ENCODE measurements at places on chromosomes 12 and 14. TPM values are rescaled to one million over a fixed set of nuclear protein-coding genes. Genes with fewer than 3 reads are reported as not detected.

DNA sequence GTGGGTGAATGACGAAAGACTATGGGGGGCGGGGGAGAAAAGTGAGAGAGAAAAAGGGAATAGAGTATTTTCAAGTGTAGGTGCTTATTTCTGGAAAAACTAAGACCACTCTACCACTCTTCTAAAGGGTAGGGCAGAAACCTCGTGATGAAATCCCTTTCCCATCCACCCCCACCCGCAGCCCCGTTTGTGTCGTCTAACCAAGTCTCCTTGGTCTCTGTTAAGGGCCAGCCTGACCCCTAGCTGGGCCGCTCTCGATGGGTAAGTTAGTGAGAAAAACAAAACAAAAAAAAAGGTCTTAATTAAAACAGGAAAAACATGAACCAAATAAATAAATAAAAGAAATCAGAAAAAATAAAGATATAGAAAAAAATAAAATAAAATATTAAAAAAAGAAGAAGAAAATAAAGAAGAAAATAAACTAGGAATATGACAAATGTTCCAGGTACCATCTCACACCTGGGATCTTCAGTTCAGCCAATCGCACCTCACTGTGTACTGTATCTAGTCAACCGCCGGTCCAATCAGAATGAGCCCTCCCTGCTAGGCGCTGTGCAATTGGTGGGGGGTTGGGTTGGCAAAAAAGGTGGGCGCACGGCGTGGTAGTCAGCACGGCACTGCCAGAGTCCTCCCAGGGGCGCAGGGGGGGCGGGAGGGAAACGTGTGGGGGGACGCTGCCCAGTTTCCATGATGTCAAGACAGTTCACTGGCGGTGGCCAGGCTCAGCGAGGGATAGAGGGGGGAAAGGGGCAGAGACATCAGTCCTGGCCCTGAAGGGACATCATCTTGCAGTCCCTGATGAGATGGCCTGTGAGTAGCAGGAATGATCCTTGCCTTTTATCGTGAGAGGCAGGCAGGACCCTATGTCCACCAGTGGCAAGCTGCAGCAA, 9.8 kb upstream of the CDH24 start:
- no peaks in the 10 kb centered on the region for H3K36me3 ChIP-seq
- no peak for DNase-seq
- H3K4me3 ChIP-seq = no peak overlapping the region
- peaks cover 28% of the 10 kb centered on the region for H3K4me1 ChIP-seq

The CMA1 gene
- 0.49 TPM for total RNA-seq

DNA sequence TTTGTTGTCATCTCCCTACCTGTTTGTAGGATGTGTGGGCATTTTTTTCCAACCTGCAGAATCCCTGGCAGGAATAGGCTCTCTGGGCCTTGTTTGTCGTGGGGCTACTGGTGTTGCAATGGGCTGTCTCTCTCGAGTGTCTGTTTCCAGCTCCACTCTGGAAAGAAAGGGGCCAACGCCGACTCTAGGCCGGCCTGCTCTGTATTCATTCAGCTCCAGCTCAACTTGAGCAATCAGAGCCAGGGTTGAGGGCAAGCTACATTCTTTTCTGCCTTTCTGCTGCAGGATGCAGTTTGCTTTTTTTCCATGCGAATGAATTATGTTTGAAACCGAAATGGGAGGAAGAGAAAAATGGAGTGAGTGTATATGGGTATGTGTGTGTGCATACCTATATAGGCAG, 2.3 kb downstream of the JDP2 start:
- H3K4me3 ChIP-seq = peak overlapping the region; percentile 71
- no peaks in the 10 kb centered on the region for H3K27me3 ChIP-seq
- no peak for DNase-seq
- H3K36me3 ChIP-seq = no peaks in the 10 kb centered on the region
- peak overlapping the region; percentile 27 for H3K27ac ChIP-seq

- peaks cover 6% of the 10 kb centered on the region for H3K4me1 ChIP-seq
- peaks cover 91% of the 10 kb centered on the region for H3K36me3 ChIP-seq
- DNase-seq = no peak
- no peak overlapping the region for H3K27ac ChIP-seq
- H3K27me3 ChIP-seq = no peaks in the 10 kb centered on the region
- no peak overlapping the region for H3K4me3 ChIP-seq
These were observed 40.9 kb downstream of the ACADS start for GRCh38 chr12:120766566-120766965.

DNA sequence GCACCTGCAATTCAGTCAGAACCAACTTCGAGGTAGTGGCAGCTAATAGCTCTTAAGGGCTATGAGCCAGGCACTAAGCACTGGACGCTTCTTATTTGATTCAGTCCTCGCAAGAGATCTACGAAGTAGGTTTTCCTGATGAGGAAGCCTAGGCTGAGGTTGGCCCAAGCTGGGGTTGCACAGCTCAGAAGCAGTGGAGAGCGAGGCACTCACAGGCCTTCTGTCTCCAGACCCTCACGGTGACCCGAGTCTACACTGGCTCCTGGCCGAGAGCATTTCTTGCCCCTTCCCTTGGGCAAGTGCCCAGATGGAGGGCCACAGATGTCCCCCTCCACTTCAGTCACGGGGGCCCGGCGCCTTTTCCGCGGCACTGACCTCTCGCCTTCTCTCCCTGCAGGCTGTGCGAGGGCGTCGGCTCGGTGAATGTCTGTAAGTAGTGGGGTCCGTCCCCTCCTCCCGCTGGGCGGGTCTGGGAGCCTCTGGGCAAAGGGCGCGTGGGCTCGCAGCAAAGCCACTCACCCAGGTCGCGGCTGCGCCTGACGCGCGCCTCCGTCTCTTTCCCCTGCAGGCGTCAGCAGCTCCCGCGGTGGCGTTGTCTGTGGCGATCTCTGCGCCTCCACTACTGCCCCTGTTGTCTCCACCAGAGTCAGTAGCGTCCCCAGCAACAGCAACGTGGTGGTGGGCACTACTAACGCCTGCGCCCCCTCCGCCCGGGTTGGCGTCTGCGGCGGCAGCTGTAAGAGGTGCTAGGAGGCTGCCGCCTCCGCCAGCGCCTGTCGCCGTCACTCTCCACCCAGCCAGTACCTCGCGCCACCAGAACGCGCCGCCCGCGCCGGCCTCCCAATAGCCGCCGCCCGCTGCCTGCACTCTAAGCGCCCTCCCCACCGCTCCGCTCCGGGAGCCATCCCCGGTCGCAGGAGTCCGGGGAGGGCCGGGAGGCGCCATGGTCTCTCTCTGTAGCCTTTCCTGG, 13.1 kb downstream of the KRT83 start:
- peaks cover 62% of the 10 kb centered on the region for H3K27me3 ChIP-seq
- H3K36me3 ChIP-seq = no peaks in the 10 kb centered on the region
- peak; percentile 45 for DNase-seq
